ENCODE measurements at places on chromosomes 1 and 21.

GRCh38 chr1:28248273-28249012, 10.9 kb upstream of the SESN2 start:
- peak; percentile 86 for DNase-seq

DNA sequence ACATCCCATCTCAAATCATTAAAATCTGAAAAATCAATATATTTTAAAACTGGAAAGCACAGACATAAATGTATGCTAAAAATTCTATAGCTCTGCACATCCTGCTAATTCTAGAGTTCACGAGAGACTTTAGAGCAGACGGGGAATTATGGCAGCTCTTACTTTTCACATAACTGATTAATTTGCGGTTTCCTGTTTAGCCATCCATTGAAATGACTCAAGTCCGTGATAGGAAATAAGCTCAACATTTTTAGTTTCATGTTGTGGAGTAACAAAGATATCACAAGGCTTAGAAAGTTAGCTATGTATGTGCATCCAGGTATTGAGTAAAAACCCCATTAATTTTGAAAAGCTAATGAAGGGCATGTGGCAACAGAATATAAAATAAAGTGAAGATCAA, 123.2 kb downstream of the SMYD2 start:
- DNase-seq = no peak

DNA sequence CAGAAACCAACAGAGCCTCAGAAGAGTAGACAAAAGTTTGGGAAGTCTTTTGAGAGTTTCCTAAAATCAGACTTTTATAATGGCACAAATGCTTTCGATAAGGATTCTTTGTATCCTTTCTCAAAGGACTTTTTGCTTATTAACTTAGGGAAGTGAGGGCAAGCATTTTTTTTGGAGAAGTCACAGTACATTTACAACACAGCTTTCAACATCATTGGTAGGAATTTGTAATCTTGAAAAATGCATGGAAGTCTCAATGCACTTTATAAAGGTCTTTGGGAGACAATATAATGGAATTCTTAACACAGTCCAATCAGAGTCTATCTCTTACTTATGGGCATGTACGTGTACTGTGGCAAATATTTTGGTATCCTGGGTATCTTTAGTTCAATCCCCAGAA, 325.8 kb upstream of the NR5A2 start:
- no peak for DNase-seq

DNA sequence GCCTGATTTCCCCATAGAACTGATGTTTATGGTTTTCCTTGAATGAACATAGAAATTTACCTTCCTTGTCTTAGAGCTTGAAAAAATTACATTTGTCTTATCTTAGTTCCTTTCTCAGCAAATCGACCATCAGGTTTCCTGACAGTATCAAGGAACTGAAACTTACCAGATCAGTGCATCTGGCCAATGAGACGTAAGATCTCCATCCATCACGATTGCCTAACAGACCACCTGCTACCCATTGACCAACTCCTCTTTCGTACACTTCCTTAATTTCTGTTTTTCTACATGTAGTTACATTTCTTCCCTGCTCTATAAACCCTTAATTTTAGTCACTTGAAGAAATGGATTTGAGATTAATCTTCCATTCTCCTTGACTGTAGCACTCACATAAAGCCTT, 57.4 kb upstream of the TMPRSS15 start:
- DNase-seq = no peak

- no peak for DNase-seq
These were observed 1.1 kb downstream of the TOR1AIP1 start for GRCh38 chr1:179883040-179883744.

GRCh38 chr1:193593147-193593885, 406.9 kb upstream of the B3GALT2 start:
- no peak for DNase-seq

DNA sequence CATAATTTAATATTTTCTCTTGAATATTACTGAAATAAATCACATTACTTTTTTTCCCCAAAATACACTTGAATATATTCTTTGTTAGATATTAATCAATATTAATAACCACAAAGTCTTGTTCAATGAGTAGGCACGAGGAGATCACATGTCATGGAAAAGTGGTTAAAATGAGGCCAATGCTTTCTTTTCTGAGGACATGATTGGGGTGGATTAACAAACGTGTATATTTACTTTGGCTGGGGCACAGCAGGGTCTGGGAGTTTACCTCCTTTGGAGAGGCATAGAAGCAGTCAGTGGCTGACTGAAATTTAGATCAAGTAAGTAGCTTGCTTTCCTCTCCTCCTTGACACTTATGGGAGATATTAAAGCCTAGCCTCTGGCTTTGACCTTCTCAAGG, 664.3 kb upstream of the B3GALT2 start:
- no peak for DNase-seq

All from NCI-H82 (cell line).